ENCODE measurements at places on chromosomes 5 and 9.

DNA sequence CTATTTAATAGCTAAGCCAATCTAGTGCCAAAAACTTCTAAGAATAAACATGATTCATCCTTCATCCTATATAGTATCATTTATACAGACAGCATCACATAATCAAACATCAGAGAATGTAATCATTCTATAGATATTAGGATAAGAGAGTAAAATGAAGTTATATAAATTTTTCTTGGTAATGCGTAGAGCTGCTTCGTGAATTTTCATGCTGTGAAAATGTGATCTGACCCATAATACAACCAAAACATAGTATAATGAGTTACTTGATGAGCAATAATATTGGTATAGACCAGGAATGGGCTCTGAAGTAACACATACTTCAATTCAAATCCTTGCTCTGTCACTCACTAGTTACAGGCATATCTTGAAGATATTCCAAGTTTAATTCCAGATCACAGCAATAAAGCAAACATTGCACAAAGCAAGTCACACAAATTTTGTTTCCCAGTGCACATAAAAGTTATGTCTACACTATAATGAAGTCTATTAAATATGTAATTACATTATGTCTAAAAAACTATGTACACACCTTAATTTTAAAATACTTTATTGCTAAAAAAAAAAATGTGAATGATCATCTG, 23.9 kb downstream of the NR2F1-AS1 start:
- DNase-seq, result no peak

GRCh38 chr9:89550346-89550927, 52.5 kb upstream of the SEMA4D start:
- DNase-seq, result no peak

DNA sequence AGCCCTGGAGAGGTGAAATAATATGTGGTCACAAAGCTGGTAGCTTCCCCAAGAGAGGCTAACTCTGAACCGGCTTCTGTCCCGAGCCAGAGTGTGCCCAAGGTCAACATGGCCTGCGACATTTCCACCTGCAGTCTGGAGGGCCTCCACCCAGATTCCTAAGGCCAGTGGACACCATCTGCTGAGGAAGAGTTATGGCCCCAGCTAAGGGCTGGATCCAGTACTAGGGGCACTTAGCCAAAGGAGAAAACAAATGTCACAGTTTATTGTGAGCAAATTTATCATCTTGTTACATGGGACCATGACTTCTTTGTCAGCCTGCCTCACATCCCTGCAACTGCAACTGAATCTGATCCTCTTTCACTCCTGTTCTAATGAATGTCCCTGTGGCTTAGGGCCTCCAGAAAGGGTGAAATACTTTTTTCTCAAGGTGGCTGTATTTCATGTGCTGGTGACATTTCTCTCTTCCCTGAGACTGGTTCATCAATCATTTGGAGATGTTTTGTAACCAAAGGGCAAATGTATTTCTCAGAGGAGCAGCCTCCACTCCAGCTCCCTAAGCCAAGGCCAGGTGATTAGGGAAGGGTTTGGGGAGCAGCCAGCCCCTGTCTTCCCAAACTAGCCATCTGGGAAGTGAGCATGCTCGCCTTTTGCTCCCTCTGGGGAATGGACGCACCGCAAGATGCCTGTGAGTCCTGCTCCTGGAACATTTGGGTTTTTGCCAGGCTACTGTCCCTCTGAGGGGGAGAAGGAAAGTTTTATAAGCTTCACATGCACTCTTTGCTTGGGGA, 148.3 kb downstream of the CMYA5 start:
- DNase-seq, result no peak

GRCh38 chr9:91214086-91214485, 147.6 kb downstream of the AUH start:
- DNase-seq, result no peak

DNA sequence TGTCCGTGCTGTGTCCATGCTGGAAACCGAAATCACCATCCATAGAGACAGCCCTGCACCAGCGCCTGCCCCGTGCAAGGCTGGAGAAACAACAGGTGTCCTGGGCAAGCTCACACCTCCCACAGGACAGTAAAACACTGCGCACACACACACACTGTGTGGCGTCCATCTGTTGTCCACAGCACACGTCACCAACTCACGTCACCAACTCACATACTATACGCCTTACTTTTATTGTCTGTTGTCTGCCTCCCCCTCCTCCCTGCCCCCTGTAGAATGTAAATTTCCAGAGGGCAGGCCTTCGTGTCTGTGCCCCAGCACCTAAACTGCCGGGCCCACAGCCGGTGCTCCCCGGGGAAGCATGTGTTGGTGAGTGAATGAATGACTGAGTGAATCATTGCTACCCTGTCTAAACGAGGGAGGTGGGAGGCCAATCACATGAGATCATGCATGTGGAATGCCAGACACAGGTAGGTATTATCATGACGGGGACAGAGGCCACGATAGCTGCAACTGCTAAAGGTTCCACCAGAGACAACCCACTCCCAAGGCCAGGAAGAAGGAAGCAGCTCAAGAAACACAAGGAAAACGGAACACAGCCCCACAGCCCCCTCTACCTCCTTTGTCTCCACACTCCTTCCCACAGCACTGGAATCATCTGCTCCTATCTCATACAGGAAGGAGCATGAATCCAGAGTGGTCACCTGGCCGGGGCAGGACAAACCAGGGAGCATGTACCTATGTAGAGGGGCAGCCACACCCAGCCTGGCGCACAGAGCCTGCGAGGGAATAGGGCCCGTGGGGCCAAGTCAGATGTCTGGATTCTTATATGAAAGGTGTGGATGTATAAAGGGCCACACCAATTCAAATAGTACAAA, 41.9 kb downstream of the STK10 start:
- DNase-seq, result no peak

- DNase-seq, result no peak
These were observed 192.4 kb upstream of the KLF4 start for GRCh38 chr9:107681988-107682387.

DNA sequence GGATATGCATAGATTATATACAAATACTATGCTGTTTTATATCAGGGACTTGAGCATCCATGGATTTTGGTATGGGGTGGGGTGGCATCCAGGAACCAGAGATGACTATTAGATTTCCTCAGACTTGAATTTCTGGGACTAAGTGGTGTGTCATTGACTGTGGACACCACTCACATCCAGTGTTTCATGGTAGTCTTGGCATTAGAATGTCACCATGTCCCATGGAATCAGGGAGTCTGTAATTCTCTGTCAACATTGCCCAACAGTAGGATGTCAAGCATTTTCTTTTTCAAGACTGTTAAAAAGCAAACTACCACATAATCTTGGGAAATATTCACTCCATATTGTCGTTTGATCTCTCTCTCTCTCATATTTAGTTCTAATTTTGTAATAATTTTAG, 13.1 kb downstream of the ISOC1 start:
- no peak for DNase-seq

DNA sequence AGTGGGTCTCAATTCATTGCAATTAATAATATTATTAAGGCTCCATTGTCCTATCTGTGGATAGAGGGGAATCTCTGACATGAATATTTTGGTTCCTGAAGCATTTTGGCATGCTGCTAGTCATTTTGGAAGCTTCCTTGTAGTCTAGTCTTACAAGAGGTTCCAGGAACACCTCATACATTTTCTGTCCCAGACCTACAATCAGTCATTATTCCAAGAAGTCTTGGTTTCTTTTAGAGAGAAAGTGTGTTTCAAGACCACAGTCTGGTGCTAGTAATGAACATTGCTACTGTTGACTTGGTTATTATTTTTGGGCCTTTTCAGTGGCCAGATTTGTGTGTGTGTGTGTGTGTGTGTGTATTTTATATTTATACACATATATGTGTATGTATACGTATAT, 98.9 kb downstream of the ERCC6L2 start:
- DNase-seq, result no peak

DNA sequence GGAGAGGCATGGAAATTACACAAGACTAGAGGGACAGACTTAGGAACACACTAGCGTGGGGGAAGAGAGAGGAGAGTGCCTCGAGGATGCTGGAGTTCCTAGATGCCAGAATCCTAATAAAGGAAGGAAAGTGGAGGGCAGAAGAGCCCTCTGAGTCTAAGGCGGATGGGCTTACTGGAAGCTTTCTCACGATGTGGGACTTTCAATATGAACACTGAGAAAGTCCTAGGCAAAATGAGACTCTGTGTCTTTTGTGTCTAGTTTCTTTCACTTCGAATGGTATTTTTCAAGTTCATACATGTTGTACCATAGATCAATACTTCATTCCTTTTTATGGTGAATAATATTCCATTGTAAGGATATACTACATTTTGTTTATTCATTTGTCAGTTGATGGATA, 239.4 kb downstream of the NSG2 start:
- no peak for DNase-seq

DNA sequence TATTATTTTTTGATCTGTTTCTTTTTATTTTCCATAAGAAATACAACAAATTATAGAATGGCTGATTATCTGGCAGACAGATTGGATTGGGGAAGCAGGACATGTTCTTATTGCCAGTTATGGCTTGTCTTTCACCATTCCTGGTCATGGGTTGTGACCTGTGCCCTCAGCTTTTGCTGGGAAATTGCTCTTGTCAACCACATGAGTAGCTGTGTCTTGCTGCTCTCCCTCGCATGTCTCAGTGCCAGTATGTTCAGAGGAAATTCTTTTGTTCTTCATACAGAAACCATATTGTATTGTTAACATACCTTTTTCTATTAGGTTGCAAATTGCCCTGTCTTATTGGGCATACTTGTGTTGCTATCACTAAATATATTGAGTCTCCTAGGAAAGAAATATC, 344.1 kb downstream of the OSTF1 start:
- no peak for DNase-seq

GRCh38 chr9:75699017-75699416, 191.5 kb upstream of the PCSK5 start:
- DNase-seq, result no peak

- DNase-seq, result no peak
These were observed 133.5 kb upstream of the MRPS30 start for GRCh38 chr5:44675296-44675695.

DNA sequence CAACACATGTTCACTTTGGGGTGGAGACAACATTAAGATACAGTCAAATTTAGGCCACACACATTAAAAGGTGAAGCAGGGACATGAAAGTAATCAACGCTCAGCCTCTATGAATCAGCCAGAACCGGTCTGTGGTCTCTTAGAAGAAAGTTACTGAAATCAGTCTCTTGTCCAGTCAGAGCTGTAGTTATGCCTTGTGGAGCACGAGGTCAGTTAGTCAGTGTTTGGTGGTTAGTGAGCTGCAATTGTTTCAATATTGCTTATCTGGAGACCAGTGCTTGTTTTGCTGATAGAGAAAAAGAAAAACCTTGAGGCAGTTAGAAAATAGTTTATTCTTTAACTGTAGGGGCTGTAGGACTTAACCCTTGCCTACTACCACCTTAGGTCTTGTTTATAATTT, 157.8 kb upstream of the RASEF start:
- no peak for DNase-seq

- DNase-seq, result no peak
These were observed 549.0 kb upstream of the NUDT12 start for GRCh38 chr5:104111632-104112031.

- no peak for DNase-seq
These were observed 131.6 kb downstream of the TMEM232 start for GRCh38 chr5:110594866-110595265.
